ENCODE measurements at places on chromosomes 2 and 18. TPM values are rescaled to one million over a fixed set of nuclear protein-coding genes. Genes with fewer than 3 reads are reported as not detected.

The ZNF638 gene
- 371 TPM for total RNA-seq

The RGPD4 gene
- not detected for total RNA-seq

The CYTIP gene
- total RNA-seq: 21.4 TPM

DNA sequence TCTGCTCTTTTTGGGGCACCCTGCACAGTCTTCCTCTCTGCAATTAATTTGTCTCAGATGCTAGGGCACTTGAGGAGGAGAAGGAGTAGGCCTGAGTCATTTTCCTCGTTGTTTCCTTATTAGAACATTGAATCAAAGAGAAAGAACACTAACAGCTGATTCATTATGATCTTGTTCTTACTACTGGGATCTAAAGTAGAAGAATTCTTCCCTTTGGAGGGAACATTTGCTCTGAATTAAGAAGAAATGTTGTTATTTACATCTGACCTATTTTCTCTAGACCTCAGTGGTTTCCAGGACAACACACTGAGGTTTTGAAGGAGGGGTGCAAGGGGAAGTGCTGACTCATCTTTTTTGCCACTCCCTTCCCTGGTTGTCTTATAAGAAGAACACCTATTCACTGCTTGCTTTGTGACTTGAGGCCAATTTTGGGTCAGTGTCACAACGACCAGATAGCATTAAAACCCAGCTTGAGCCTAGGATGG, 24.3 kb upstream of the STAT1 start:
- H3K4me3 ChIP-seq: no peak overlapping the region
- H3K36me3 ChIP-seq: no peaks in the 10 kb centered on the region
- H3K4me1 ChIP-seq: peaks cover 5% of the 10 kb centered on the region

GRCh38 chr2:60589104-60589503, 35.6 kb upstream of the BCL11A start:
- H3K27ac ChIP-seq: no peak overlapping the region
- no peak overlapping the region for H3K4me3 ChIP-seq
- H3K27me3 ChIP-seq: no peaks in the 10 kb centered on the region
- no peak for DNase-seq
- H3K4me1 ChIP-seq: no peaks in the 10 kb centered on the region

DNA sequence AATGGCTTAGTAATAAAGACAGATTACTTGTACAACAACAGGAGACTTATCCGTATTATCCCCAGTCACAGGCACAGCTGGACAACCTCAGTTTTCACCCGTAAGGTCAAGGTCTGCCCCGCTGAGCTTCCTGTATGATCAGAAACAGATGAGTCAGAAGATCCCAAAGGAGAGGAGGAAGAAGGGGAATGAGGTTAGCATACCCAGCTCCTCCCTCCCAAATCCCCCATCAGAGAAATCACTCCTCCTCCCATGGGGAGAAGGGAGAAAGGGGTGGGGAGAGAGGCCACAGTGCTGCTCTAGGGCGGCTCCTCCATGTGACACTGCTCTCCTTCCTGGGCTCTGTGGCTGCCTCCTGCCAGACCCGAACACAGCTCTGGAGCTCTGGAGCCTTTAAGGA, 53.8 kb upstream of the SPTBN1 start:
- no peaks in the 10 kb centered on the region for H3K36me3 ChIP-seq
- peaks cover 5% of the 10 kb centered on the region for H3K4me1 ChIP-seq
- DNase-seq: peak; percentile 83

DNA sequence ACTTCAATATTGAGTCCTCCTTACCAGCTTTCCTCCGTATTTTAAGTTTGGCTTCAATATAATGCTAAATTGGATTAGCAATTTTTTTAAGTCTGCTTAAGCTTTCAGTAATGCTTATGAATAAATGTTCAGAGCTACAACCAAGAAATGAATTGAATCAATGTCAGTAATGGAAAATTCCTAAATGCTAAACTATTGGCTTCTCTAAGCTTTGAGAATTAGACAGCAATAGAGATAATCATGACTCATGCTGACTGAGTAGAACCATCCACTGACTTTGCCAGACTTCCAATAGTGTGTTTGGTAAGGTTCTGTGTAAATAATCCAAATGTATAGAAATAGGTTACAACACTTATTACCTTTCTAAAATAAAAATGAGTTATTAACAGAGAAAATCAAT, 8.9 kb upstream of the PDE1A start:
- no peak overlapping the region for H3K4me3 ChIP-seq
- H3K4me1 ChIP-seq: no peaks in the 10 kb centered on the region
- DNase-seq: no peak
- no peaks in the 10 kb centered on the region for H3K36me3 ChIP-seq
- H3K27me3 ChIP-seq: no peaks in the 10 kb centered on the region
- no peak overlapping the region for H3K27ac ChIP-seq

- DNase-seq: no peak
- H3K27me3 ChIP-seq: no peaks in the 10 kb centered on the region
- H3K27ac ChIP-seq: no peak overlapping the region
- no peaks in the 10 kb centered on the region for H3K36me3 ChIP-seq
- H3K4me3 ChIP-seq: no peak overlapping the region
Observed at GRCh38 chr2:8550481-8550880, 131.4 kb upstream of the ID2 start.

- DNase-seq: no peak
- H3K27ac ChIP-seq: no peak overlapping the region
- no peaks in the 10 kb centered on the region for H3K4me1 ChIP-seq
- H3K36me3 ChIP-seq: no peaks in the 10 kb centered on the region
- no peak overlapping the region for H3K4me3 ChIP-seq
Observed at GRCh38 chr18:78144669-78145068, 834.9 kb upstream of the SALL3 start.

- DNase-seq: no peak
- H3K4me3 ChIP-seq: no peak overlapping the region
- no peaks in the 10 kb centered on the region for H3K27me3 ChIP-seq
- H3K27ac ChIP-seq: no peak overlapping the region
- H3K36me3 ChIP-seq: peaks cover 8% of the 10 kb centered on the region
Observed at GRCh38 chr18:46215902-46216723, 111.9 kb downstream of the HAUS1 start.

GRCh38 chr18:26780520-26781325, 84.8 kb downstream of the AQP4 start:
- H3K4me1 ChIP-seq: no peaks in the 10 kb centered on the region
- H3K27ac ChIP-seq: no peak overlapping the region
- H3K27me3 ChIP-seq: no peaks in the 10 kb centered on the region
- H3K36me3 ChIP-seq: no peaks in the 10 kb centered on the region
- no peak overlapping the region for H3K4me3 ChIP-seq

DNA sequence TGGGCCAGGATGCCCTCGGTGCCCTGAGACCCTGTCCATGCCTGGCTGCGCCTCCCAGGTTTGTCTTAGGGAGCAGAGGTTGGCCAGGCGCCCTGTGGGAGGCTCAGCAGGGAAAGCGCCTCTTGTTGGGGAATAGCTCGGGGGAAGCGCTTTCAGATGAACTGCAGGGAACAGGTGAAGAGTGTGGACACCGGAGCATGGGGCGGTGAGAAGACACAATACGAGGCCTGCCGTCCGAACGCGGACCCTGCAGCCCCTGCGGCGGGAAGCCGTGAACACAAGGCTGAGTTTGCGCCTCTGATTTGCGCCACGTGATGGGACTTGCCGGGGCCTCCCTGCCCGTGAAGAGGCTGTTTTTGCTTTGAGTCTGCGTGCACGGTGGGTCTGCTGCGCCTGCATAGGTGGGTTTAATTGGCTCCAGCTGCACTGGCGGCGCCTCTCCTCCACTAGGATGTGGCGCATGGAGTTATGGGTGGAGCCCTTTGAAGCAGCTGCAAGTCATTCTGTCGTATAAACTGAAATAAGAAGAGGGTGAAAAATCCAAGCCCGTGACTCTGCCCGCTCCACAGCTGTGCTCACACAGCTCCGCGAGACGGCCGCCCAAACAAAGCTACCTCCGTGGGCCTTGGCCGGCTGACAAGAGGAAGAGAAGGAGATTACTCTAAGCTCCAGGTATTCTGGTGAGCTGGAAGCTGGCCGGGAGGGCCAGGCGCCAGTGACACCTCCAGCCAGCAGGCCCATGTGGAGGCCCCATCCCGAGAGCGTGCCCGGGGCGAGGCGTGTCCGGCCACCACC, 103.5 kb upstream of the CTDP1 start:
- no peaks in the 10 kb centered on the region for H3K4me1 ChIP-seq
- peaks cover 3% of the 10 kb centered on the region for H3K27me3 ChIP-seq
- H3K27ac ChIP-seq: peak overlapping the region; percentile 24
- H3K4me3 ChIP-seq: no peak overlapping the region

DNA sequence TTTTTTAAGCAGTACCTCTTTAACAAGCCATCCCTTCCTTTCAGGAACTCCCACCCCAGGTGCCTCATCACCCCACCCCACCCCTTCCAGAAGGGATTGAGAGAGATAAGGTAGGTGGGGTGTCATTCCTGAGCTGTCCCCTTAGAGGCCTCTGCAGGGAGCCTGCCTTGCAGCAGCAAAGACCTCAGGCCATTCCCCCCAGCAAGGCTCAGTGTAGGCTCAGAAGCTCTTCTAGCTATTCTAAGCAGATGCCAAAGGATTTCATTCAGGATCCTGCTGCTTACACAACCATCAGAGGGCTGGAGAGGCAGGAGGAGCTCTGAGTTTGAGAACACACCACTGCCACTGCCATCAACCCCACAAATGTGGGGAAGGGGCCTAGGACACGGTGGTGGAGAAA, 5.8 kb upstream of the FIGLA start:
- no peak overlapping the region for H3K4me3 ChIP-seq
- H3K27me3 ChIP-seq: peaks cover 29% of the 10 kb centered on the region
- H3K36me3 ChIP-seq: no peaks in the 10 kb centered on the region
- H3K27ac ChIP-seq: no peak overlapping the region
- H3K4me1 ChIP-seq: no peaks in the 10 kb centered on the region
- DNase-seq: no peak

All from lung (tissue), 17 donors.